A549 treated with AZD2906 at 1 μM for 4 hours (cell line): ENCODE measurements at places on chromosomes 11 and 22. TPM values are rescaled to one million over a fixed set of nuclear protein-coding genes. Genes with fewer than 3 reads are reported as not detected.

Gene C11orf16
- not detected in 5 replicates for total RNA-seq

Gene ACRV1
- 0.12 TPM in 1 of 5 replicates, not detected in the others for total RNA-seq

Gene ZNF215
- total RNA-seq = 0.77 to 1.1 TPM (median 0.86 TPM) in 5 replicates

Gene ST14
- total RNA-seq = 0.04 to 0.23 TPM (median 0.06 TPM) in 5 replicates

Gene ZW10
- total RNA-seq = 11.2 to 14.7 TPM (median 12.3 TPM) in 5 replicates

Gene SYT13
- 5.3 to 6.6 TPM (median 5.5 TPM) in 5 replicates for total RNA-seq

Gene DMC1
- total RNA-seq = 3.4 to 6.3 TPM (median 4.7 TPM) in 5 replicates

Gene IL10RA
- total RNA-seq = 0.07 to 0.38 TPM (median 0.15 TPM) in 4 of 5 replicates, not detected in the other

Gene C11orf42
- total RNA-seq = not detected in 5 replicates

Gene ANKK1
- 0.05 to 0.10 TPM (median 0.10 TPM) in 3 of 5 replicates, not detected in the others for total RNA-seq

Gene CCDC116
- 0.06 to 0.07 TPM (median 0.07 TPM) in 3 of 5 replicates, not detected in the others for total RNA-seq

Gene C11orf97
- total RNA-seq = not detected in 5 replicates

Gene CRACR2B
- 3.3 to 7.2 TPM (median 6.2 TPM) in 5 replicates for total RNA-seq
